ENCODE measurements at places on chromosomes 6 and 20.
A peak's percentile ranks its signal among the peaks of the same experiment; 100 is the strongest.

GRCh38 chr6:109389650-109390274 is 7.5 kb upstream of the CD164 start:
- no peak for DNase-seq

GRCh38 chr20:37346535-37347346 is 801 bp downstream of the SRC start:
- DNase-seq = no peak

DNA sequence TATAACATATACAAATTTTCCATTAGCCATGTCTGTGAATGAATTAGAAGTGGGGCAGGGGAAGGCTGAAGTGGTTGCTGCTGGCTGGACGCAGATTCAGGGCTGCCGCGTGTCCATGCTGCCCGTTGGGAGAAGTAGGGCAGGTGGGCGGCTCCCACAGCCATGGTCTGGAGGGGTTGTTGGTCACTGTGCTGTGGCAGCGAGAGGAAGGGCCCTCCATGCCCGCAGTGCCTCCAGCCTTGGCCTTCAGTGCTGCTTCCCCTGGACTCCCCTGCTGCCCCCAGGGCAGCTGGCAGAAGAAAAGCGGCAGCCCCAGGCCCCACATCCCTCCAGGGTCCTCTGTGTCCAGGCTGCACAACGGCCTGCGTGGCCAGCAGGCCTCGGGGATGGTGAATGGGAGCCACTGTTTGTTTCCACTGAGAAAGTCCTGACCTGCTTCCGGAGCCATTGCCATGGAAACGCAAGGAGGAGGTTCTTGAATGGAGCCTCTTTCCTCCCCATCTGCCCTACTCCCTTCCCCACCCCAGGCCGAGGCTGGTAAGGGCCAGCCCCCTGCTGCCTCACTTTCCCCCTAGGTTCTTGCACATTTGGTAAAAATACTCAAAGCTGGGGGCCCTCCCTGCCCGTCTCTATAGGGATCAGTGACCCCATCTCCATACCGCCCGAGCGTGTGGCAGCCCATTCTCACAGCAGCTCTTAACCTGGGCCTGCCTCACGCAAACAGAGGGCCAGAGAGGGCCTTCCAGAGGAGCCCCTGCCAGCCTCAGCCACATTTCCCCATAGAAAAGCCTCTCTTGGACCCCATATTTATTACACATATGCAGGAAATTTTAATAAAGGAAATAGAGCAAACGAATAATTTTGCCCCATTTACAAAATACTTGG is 113.3 kb downstream of the SASH1 start:
- peak; percentile 54 for DNase-seq

DNA sequence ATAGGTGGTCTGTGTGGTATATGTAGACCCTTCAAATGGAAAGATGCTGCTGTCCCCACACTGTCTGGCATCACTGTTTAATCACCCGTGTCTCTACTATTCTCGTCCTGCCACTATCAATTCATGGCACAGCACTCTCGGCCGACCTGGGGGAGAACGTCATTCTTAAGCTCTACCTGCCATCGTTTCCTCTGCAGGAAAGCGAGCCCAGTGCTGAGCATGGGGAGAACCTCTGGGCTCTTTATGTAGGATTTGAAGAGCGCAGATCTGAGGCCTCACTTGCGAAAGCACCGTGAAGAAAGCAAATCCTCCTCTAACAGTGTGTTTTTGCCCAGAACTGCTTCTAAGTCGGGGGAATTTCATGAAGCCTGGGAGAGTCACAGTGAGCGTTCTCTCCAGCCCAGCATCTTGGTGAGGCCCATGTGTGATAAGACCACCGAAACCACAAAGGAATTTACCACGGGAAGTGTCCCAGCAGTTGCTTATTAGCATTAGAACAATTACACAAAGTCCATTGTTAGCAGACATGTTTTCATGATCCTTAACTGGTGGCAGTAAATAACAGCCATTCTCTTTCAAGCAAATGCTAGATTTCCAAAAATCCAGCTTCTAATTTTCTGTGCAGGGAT is 124.3 kb downstream of the SCML4 start:
- DNase-seq = no peak

GRCh38 chr6:149751239-149751638 is 1.7 kb downstream of the PCMT1 start:
- DNase-seq = no peak

- peak; percentile 24 for DNase-seq
Measured at GRCh38 chr20:645318-646106, 7.5 kb downstream of the SRXN1 start.

GRCh38 chr6:3162565-3163247 is 5.4 kb upstream of the TUBB2A start:
- DNase-seq = peak; percentile 52

- no peak for DNase-seq
Measured at GRCh38 chr6:49070411-49070810, 392.6 kb downstream of the MMUT start.

DNA sequence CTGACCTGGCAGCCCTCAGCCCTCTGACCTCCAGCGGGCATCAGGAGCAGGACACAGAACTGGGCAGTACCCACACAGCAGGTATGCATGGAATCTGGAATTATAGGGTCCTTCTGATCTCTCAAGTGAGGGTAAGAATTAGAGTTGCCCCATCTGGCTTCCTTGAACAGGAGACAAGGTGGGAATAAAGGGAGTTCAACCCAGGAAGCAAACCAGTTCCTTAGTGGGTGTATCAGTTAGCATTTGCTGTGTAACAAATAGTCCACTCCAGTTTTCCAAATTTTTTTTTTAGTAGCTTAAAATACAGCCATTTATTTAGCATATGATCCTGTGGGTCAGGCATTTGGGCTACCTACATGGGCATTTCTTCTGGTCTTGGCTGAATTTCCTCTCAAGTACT is 15.7 kb downstream of the MAVS start:
- no peak for DNase-seq

- DNase-seq = no peak
Measured at GRCh38 chr20:39850821-39851330, 838.2 kb downstream of the MAFB start.

GRCh38 chr6:54813892-54814291 is 32.7 kb upstream of the FAM83B start:
- DNase-seq = no peak

GRCh38 chr20:20409331-20409730 is 41.4 kb downstream of the INSM1 start:
- DNase-seq = no peak

DNA sequence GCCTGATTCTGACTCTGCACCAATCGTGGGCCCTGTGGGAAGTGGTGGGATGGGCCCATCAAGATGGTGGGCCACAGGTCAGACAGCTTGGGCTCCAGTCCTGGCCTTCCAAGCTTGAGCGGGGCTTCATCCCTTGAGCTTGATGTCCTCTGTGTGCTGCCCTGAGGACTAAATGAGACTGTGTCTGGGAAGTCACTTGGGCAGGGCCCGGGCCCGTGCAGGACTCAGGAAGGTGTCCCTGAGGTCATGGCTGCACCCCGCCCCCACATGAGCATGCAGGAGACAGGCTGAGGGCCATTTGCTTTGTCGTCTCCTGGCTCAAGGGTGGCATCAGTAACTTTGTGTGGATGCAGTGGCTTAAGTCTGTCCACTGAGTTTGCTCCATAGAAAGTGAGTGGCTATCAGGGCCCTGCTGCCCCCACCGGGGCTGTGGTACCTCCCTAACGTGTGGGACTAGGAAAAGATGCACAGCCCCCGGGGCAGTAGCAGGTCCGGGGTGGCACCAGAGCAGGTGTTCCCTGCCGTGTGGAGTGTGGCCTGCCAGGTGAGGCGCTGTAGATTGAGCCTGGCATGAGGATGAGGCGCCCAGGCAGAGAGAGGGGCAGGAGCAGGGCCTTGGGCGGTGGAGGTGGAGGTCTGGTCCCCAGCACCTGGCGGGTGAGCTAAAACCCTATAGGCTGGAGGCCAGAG is 298.6 kb downstream of the TAF4 start:
- DNase-seq = no peak

DNA sequence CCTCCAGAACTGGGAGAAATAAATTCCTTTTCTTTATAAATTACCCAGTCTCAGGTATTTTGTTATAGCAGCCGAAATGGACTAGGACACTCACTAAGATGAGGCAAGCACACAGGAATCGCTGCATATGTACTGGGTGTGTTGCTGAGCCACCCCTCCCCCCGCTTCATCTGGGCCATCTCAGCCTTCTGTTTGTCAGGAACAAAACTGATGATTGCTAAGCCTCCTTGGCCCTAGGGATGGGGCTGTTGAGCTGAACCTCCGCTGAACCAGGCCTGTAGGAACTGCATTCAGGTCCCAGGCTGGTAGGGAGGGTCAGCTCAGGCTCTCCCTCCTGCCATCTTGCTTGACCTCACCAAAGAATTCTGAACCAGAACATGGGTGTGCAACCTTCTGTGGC is 108.6 kb downstream of the MAP3K7 start:
- no peak for DNase-seq

All from anterior cingulate cortex (tissue), 58 donors.